ENCODE measurements at places on chromosomes 4 and X.

DNA sequence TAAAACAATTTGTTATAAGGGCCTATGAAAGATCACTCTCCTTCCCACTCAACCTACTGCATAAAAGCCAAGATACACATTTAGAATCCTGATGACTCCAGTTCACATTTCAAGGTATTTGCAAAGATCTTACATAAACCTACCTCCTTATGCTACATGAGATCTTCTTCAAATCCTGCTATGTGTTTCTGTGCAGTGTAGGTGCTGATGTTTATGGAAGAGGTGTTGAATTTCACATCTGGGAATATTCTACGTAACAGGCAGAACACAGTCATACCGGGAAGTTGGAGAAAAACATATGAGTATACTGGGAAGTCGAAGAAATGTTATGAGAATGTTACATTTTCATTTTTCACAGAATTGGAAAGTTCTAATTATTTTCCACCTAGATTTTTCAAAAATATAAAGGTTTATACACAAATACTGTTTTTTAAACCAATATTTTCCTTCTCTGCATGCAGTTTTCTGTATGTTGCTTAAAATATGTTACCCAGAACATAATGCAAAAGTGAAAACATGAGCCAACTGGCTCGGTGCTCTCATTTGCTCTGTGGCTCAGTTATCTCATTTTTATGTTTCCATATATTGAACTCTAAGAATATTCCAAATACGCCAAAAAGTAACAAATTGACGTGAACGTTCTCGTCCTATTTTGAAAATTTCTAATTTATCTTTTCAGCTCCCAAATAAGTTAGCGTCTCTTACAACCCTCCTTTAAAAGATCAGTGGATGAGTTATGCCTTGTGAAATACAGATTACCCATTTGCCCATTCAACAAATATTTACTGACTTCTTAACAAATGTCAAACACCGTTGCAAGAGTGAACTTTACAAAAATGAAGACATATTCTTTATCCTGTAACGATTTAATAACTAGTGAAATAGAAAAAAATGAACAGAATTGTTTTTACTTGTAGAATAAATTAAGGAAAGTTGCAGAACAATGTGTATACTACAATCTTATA lies 899.3 kb downstream of the STIM2 start:
- no peak for DNase-seq

- DNase-seq, result no peak
Observed at GRCh38 chr4:56787380-56787779, 34.1 kb downstream of the SPINK2 start.

DNA sequence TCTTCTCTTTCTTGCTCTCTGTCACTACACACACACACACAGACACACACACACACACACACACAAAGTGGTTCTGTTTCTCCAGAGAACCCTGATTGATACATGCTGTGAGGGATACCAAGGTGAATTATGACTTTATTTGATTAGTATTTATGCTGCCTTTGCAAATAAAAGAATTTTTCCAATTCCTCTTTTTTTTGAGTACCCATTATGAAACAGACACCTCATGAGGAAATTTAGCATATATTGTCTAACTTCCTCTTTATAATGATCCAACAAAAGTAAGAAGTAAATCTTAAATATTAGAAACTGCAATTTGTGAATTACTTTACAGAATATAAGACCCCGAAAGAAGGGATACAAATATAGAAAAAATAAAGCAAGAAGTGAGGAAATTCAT lies 14.3 kb upstream of the RAB28 start:
- no peak for DNase-seq

GRCh38 chr4:53377319-53378170 lies at the start of gene FIP1L1:
Gene FIP1L1 (plus strand): TSS chr4:53377641. CDS start chr4:53377839, 198 bp downstream.
- DNase-seq, result peak; percentile 99

GRCh38 chr4:152310257-152310656 lies 225.6 kb downstream of the FBXW7 start:
- DNase-seq, result no peak
